ENCODE measurements at places on chromosomes 6 and 20.

GRCh38 chr6:140050101-140050995 lies 675.9 kb upstream of the CITED2 start:
- DNase-seq = no peak
- peaks cover 12% of the 10 kb centered on the region for H3K4me1 ChIP-seq

- H3K27me3 ChIP-seq = peaks cover 21% of the 10 kb centered on the region
- no peak overlapping the region for H3K4me3 ChIP-seq
- DNase-seq = no peak
- no peaks in the 10 kb centered on the region for H3K36me3 ChIP-seq
These were observed 12.1 kb upstream of the PAX1 start for GRCh38 chr20:21693322-21693721.

DNA sequence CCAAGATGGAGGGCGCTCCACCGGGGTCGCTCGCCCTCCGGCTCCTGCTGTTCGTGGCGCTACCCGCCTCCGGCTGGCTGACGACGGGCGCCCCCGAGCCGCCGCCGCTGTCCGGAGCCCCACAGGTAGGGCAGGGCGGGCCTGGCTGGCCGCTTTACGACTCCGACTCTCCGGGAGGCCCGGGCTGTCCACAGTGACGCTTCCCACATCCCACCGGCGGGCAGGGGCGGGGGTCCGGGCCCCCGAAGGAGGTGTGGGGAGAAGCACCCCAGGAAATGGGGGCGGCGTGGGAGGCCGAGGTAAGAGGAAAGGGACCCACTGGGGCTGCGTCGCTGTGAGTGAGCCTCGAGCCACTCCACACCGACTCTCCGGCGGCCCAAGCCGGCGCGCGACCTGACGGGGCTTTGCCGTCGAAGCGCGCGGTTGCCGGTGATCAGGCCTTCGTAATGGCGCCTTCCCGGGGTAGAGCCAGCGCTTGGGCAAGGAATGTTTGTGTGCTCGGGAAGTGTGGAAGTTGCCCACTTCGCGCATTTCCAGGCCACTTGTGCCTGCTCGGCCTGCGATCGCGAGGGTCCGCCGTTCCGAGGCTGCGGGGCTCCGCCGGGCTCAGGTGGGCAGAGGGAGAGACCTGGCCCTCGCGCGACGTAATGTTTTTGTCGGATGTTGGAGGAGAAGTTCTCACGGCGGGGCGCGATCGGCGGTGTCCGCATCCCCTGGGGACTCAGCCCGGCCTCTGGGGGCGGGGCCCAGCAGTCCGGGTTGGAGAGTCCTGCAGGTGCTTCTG lies 427 bp downstream of the GINM1 start:
- H3K27me3 ChIP-seq = peaks cover 2% of the 10 kb centered on the region
- no peaks in the 10 kb centered on the region for H3K4me1 ChIP-seq
- H3K27ac ChIP-seq = peak overlapping the region; percentile 59
- DNase-seq = no peak
- H3K36me3 ChIP-seq = no peaks in the 10 kb centered on the region

GRCh38 chr20:37598100-37598543 lies 70.4 kb upstream of the BLCAP start:
- no peaks in the 10 kb centered on the region for H3K27me3 ChIP-seq
- peak overlapping the region; percentile 78 for H3K27ac ChIP-seq
- peak; percentile 70 for DNase-seq
- H3K4me1 ChIP-seq = peaks cover 6% of the 10 kb centered on the region
- peak overlapping the region; percentile 23 for H3K4me3 ChIP-seq

DNA sequence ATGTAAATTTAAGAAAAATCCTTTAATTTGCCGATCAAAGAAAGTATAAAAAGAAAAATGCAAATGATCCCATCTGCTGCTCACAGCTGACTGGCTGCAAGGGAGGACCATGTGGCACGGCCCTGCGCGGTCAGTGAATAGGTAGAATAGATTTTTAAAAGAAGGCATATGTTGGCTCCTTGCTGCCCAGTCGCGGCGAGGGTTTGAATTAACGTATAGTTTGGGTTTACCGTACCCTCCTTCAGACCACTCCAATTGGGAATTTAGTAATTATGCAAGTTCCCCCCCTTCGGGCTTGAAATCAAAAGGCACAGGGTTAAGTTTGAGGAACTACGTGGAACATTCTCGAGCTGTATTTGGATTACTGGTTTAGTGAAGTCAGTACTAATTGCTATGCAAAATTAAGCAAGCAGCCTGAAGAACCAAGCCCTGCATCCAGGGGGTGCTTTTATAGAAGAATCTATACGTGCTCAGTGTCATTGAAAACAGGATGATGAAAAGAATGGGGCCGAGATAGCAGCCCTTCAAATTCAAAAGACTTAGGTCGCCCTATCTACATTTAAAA lies 1.1 kb upstream of the BEND3 start:
- peak overlapping the region; percentile 93 for H3K4me3 ChIP-seq
- H3K36me3 ChIP-seq = peaks cover 7% of the 10 kb centered on the region
- H3K27ac ChIP-seq = peak overlapping the region; percentile 96
- H3K27me3 ChIP-seq = no peaks in the 10 kb centered on the region

GRCh38 chr6:24448396-24448795 lies 41.0 kb downstream of the GPLD1 start:
- DNase-seq = no peak
- H3K36me3 ChIP-seq = no peaks in the 10 kb centered on the region
- no peaks in the 10 kb centered on the region for H3K4me1 ChIP-seq
- no peak overlapping the region for H3K4me3 ChIP-seq
- H3K27ac ChIP-seq = no peak overlapping the region

DNA sequence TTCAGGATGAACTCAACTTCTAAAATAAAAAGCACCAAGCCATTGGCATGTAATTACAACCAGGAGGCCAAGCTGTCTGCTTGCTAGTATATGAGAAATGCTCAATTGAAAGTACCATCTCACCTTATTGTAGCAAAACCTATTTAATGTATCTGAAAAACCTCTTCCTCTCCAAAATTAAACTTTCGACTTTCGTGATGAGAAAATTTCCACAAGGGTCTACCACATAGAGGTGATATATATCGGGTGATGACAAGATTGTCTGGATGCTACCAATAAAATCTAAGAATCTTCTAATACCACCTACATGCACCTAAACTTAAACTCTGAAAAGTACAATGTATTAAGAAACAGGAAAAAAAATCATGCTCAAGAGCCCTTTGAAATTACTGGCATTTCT lies 74.2 kb downstream of the ATXN1 start:
- H3K27ac ChIP-seq = no peak overlapping the region
- H3K4me3 ChIP-seq = no peak overlapping the region
- H3K27me3 ChIP-seq = no peaks in the 10 kb centered on the region
- no peaks in the 10 kb centered on the region for H3K36me3 ChIP-seq
- DNase-seq = no peak

- DNase-seq = no peak
- no peak overlapping the region for H3K4me3 ChIP-seq
- no peaks in the 10 kb centered on the region for H3K27me3 ChIP-seq
- H3K4me1 ChIP-seq = no peaks in the 10 kb centered on the region
- H3K27ac ChIP-seq = no peak overlapping the region
- no peaks in the 10 kb centered on the region for H3K36me3 ChIP-seq
These were observed 271.9 kb upstream of the OPRM1 start for GRCh38 chr6:153767127-153767526.

- DNase-seq = no peak
- no peak overlapping the region for H3K4me3 ChIP-seq
- H3K36me3 ChIP-seq = no peaks in the 10 kb centered on the region
These were observed 203.5 kb downstream of the KCNQ5 start for GRCh38 chr6:72825315-72825911.

DNA sequence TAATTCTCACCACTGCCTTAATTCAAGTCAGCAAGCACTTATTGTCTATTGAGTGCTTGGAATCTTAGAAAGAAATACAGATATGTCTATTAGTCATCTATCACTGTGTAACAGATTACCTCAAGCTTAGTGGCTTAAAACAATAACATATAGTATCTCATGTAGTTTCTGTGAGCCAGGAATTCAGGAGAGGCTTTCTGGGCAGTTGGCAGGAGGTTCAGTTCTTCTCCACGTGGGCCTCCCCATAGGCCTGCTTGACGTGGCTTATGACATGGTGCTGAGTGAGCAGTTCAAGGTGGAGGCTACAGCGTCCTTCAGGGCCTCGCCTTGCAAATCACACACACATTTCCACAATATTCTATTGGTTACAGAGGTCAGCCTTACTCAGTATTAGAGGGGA lies 69.7 kb downstream of the DTD1 start:
- no peak overlapping the region for H3K27ac ChIP-seq
- H3K36me3 ChIP-seq = peaks cover 3% of the 10 kb centered on the region
- H3K27me3 ChIP-seq = peaks cover 2% of the 10 kb centered on the region
- H3K4me1 ChIP-seq = no peaks in the 10 kb centered on the region
- no peak overlapping the region for H3K4me3 ChIP-seq

DNA sequence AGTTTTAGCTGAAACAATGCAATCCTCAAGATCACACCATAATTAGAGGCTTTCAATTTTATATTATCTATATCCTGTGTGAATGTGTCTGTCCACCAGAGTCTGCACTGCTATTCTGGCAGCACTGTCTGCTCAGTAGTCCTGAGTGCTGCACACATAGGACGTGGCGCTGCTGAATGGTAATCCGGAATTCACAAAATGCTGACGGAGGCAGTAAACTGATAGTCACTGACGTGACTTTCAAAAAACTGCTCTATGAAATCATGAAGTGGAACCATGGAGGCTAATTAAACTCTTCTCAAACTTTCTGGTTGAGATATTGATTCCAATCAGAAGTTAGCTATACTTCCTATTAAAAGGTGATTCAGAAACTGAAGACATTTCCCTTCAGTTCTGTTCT lies 190.8 kb upstream of the NOX3 start:
- no peak for DNase-seq
- no peaks in the 10 kb centered on the region for H3K4me1 ChIP-seq
- no peak overlapping the region for H3K27ac ChIP-seq
- H3K4me3 ChIP-seq = no peak overlapping the region
- H3K36me3 ChIP-seq = no peaks in the 10 kb centered on the region
